ENCODE measurements at places on chromosomes 2 and 18.

DNA sequence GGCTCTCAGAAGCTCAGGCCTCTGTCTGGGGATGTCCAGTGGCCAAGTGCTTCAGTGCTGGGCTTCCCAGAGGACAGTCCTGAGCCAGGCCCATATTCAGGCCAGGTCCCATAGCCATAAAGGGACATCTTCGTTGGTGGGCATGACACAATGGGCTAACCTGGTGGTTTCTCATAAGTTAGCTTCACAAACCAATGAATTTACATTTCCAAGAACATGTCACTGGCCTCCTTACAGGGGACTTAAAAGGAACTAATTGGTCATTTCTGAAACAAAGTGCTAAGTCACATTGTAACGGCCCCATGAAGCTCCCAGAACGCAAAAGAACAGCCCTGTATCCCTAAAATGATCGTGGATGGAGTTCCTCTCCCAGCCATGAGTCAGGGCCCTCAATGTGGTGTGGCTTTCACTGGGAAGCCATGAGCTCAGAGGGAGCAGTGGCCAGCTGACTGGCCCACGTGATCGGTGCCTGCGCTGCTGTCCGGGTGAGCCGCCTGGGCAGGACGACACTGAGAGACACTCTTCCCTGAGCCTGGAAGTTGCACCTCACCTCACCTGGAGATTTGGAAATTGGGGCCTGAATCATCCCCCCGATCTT lies 163.7 kb upstream of the APCDD1 start:
- DNase-seq: no peak

- DNase-seq: no peak
These were observed 11.5 kb downstream of the SPRED2 start for GRCh38 chr2:65420712-65421431.

DNA sequence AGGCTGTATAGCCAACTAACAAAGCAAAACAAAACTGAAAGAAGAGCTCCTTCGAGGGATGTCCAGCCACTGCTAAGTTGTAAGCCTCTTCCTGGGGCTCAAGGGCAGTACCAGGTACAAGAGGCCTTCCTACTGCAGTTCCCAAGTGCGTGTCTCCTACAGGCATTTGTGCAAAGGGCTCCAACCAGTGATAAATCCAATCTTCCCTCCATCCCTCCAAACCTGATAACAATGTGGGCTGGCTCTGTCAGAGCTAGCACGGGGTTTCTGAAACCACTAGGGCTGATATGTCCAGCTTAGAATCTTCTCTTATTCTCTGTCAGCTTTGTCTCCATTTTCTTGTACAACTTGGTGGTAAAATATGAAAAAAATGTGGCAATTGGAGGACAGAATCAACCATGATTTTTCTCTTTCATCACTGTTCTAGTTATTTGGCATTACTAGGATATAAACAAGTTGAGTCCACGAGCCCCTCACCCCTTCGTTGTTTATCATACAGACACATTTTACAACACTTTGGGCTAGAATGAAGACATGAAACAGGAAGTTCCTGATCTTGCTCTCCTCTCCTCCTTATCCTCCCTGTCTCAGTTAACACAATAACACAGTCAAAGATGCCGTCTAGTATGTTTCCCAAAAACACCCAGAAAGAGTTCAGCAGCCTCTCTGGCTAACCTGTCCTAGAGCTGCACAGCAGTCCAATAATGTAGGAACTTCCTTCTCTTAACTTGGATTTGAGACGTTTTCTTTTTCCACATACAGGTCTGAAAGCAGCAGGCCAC lies 35.4 kb upstream of the WIPF1 start:
- DNase-seq: no peak

- DNase-seq: no peak
These were observed 479.7 kb upstream of the ID2 start for GRCh38 chr2:8202132-8202531.

DNA sequence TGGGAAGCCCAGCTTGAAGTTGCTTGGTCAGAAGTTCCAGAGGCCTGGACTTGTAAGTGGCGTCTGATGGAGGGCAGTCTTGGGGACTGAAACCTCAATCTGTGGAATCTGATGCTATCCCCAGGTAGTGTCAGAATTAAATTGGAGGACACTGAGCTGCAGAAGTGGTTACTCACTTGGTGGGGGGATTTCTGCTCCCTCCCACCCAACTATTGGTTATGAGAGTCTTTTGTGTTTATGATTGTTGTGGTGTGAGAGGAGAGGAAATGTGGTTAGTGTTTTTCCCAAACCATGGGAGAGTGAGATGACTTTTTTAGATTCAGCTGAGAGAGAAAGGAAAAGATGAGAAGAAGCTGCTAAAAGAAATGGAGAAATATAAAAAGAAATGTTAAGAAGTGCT lies 12.8 kb downstream of the ZBTB14 start:
- no peak for DNase-seq

GRCh38 chr2:240298117-240298790 lies 137.2 kb upstream of the GPC1 start:
- DNase-seq: no peak

GRCh38 chr2:238694136-238694755 lies 153.6 kb upstream of the TWIST2 start:
- no peak for DNase-seq

- DNase-seq: no peak
These were observed 46.9 kb downstream of the DNMT3A start for GRCh38 chr2:25294573-25295462.

DNA sequence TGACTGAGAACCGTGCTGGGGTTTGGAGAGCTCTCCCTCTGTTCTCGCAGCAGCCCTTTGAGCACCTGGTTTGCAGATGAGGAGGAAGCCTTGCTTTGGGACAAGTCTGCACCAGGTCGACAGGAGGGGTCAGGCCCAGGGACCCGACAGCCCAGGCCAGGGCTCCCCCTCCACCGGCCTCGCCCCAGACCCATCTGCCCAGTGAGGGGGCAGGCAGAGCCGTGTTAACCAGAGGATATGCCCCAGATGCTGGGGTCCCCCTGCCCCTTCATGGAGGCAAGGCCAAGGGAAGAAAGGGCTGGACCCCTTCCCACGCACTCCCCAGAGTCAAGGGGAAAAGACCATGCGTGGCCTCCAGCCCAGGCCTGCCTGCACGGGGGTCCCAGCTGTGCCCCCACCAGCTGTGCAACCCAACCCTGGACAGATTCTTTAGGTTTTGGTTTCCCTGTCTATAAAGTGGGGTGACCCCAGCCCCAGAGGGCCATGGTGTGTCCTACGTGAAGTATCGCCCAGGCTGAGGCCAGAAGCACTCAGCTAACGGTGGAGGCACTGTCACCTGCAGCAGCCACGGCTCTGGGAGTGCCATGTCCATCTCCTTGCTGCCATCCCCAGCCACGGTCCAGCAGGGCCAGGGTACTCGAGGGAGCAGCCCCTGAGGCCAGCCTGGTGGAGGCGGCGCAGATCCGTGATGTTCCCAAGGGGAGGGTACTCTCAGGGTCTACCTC lies 4.8 kb upstream of the SNED1 start:
- DNase-seq: no peak

- DNase-seq: no peak
These were observed 243.9 kb upstream of the GULP1 start for GRCh38 chr2:188047735-188048134.

DNA sequence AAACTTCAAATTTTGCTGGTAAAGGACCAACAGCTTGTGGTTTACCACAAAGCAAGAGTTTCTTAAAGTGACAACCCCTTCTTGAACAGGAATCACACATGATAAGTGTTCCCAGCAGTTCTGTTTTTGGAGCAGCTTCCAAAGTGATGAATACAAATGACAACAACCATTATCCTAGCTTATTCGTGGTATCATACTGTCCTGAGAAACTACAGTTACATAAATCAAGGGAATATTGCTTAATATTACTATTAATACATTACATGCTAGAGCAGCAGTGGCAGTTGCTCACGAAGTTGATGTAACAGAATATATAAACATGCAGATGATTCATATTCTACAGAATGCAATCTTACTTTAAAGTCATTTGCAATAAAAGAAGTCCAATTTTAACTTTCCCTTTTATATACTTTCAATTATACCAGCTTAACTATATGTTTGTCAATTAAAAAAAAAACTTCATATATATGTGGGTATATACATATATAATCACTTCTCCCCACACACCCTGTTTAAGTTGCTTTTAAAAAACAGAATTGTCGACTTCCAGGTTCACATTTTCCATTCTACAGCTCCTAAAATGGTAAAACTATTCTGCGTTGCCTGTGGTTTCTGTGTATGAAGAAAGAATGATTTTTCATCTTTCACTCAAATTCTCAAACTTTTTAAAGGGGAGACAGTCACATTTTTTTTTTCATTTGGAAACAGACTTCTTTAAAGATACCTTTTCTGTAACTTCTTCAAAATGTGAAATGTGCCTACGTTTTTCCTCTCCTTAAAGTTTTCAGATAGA lies 713.6 kb downstream of the TDRD15 start:
- DNase-seq: peak; percentile 51

DNA sequence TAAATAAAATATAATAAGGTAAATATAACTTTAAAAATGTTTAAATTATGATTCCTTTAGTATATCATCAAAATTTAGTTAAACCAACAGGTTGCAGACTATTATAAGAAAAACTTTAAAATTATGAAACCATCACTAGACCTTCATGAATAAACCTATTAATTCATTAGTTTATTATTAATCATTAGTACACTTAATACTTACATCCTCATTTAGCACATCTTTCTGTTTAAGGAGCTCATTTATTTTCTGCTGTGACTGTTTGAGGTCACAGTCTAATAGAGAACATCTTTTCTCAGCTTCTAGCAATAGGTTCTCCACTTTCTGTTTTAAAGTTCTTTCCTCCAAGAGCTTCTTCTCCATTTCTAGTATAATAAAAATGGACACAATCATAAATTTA lies 52.8 kb downstream of the SLC66A3 start:
- no peak for DNase-seq

DNA sequence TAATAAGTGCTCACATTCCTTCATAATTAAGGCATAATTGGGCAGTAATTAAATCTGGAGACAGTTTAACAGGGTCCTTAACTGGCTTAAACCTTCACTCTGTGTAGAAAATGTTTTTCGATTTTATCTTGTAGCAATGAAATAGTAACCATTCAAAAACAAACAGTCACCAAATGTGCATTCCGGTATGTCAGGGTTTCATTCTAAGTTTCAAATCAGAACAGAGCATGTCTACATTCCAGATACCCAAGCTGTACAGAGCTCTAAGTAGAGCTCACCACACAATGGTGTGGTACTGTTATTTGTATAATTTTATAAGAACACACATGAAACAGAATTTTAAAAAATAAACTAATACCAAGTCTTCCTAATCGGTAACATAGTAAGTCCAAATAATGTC lies 52.6 kb downstream of the SMAD2 start:
- no peak for DNase-seq
